ENCODE measurements at places on chromosomes 3 and 15. TPM values are rescaled to one million over a fixed set of nuclear protein-coding genes. Genes with fewer than 3 reads are reported as not detected.

- no peak overlapping the region for H3K4me3 ChIP-seq
- H3K27ac ChIP-seq, result no peak overlapping the region
- H3K27me3 ChIP-seq, result no peaks in the 10 kb centered on the region
- DNase-seq, result no peak
- no peaks in the 10 kb centered on the region for H3K36me3 ChIP-seq
Measured at GRCh38 chr3:188007897-188008296, 146.1 kb upstream of the LPP start.

DNA sequence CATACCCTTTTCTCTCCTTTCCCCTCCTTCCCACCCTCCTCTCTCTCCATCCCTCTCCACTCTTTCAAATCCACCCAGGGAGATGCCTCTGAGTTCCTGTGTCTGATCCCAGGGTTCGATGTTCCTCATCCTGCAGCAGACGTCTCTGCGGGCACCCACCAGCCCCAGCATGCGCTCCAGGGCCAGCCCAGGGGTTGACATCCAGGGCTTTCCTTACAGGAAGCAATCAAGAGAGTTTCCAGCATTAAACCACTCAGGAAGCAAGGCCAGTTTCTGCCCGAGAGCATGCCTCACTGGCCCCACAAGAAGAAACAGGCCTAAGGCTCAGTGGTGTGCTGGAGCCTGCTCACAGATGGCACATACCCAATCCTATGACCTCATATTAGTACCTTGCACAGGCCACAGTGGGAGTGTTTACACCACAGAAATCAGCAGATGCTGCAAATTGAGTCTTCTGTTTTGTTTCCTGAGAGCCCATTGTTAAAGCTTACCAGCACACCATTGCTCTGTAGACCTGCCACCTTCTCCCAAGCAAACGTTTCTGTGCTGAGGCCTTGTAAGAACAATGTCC lies 13.2 kb downstream of the SLC6A1 start:
- H3K27ac ChIP-seq, result no peak overlapping the region
- H3K4me3 ChIP-seq, result no peak overlapping the region
- no peaks in the 10 kb centered on the region for H3K27me3 ChIP-seq
- no peak for DNase-seq

DNA sequence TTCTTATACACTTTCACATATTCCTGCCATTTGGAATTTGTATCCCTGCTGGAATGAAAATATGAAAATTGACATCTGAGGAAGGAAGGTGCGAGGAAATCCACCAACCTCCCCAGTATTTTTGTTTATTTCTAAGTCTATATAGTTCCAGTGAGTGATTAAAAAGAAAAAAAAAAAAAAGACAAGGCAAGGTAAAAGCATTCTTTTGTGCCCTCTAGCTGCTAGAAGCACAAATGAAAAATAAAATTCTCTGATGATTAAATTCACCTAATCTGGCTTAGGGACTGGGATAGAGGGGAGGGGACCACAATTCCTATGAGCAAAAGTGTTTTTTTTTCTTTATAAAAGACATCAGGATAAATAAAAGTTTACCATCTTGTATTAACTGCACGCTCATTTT lies 370.9 kb downstream of the NR2F2 start:
- no peaks in the 10 kb centered on the region for H3K4me1 ChIP-seq
- no peak overlapping the region for H3K27ac ChIP-seq

DNA sequence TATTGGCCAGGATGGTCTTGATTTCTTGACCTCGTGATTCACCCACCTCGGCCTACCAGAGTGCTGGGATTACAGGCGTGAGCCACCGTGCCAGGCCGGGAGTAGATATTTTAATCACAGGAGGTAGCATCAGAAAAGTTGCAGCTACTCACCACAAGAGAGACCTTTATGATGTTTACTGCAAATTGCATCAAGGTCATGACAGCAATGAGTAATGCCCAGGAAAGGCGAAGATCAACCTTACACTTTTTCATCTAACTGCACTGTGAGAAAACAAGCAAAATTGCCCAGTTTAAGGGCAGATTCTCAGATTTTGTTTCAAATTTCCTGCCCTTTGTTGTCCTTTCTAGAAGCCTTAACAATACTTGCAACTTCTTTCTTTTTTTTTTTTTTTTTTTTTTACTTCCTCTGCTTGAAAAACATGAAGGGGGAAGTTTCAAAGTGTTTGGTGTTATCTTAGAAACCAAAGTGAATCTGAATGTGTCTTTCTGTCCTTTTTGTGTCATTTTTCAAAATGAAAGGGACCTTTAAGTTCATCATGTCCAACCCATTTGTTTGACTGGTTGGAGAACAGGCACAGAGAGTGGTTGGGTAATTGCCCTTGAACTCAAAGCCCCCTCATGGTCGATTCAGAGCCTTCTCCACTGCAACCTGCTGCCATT lies 25.0 kb downstream of the TGFBR2 start:
- DNase-seq, result peak; percentile 81
- peaks cover 98% of the 10 kb centered on the region for H3K4me1 ChIP-seq
- peaks cover 72% of the 10 kb centered on the region for H3K36me3 ChIP-seq
- peak overlapping the region; percentile 97 for H3K27ac ChIP-seq

DNA sequence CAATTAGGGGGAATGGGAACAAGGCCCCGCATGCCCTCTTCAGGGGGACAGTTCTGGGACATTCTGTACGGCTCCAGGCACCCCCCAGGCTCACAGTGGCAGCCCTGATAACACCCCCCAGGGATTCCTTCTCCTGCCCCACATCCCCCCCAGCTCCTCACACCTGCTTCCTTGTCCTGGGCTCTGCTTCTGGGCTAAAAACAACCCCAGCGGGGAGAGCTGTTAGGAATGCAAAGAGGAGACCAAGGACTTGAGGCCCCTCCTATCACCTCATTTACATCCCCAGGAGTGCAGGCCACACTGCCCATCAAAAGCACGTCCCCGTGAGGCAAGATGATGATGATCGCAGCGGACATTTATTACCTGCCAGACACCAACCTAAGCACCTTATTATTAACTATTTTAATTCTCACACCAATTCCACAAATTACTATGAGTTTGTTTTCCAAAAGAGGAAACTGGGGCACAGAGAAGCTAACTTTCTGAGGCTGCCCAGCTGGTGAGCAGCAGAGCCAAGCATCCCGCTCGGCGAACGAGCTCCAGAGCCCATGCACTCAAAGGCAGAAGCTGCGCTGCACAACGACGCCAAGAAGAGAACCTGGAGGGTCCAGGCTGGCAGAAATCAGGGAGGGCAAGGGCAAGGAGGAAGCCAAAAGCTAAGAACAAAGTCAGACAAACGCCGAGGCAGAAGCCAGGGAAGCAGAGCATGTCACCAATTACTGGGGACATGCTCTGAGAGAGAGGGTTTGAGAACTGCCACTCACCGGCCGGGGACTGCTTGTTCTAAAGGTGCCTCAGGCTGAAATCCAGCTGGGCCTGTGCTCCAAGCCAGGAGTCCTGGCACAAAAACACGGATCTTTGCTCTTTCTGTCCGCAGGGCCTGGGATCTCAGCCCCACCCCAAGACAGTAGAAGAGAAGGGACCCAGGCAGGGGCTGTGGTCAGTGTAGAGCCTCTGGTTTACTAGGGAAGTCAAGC lies 76.2 kb upstream of the NSMCE3 start:
- H3K36me3 ChIP-seq, result no peaks in the 10 kb centered on the region
- H3K4me3 ChIP-seq, result no peak overlapping the region
- H3K27ac ChIP-seq, result no peak overlapping the region
- peaks cover 5% of the 10 kb centered on the region for H3K27me3 ChIP-seq
- H3K4me1 ChIP-seq, result no peaks in the 10 kb centered on the region

GRCh38 chr3:33315826-33316225 lies 38.6 kb downstream of the FBXL2 start:
- no peak for DNase-seq
- no peak overlapping the region for H3K27ac ChIP-seq
- H3K4me3 ChIP-seq, result no peak overlapping the region
- H3K36me3 ChIP-seq, result peaks cover 4% of the 10 kb centered on the region

GRCh38 chr3:56459104-56459496 lies 9.2 kb downstream of the ERC2 start:
- no peak for DNase-seq
- H3K4me3 ChIP-seq, result no peak overlapping the region
- H3K4me1 ChIP-seq, result no peaks in the 10 kb centered on the region

DNA sequence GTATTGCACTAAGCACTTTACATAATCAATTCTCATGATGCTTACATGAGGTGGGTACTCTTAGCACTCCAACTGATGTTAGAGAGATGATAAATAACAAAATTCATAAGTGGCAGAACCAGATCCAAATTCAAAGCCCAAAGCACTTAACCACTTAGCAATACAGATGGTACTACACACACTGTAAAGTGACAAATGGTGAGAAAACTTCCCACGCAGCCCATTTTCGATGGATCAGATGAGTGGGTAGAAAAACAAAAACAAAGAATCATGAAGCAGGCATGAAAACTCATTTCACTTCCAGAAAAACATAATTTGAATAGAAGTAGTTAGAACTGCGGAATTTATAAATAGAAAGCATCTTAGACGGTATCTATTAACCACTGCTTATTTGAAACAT lies 66.2 kb downstream of the FRMD4B start:
- no peak overlapping the region for H3K27ac ChIP-seq
- no peaks in the 10 kb centered on the region for H3K36me3 ChIP-seq
- DNase-seq, result no peak

DNA sequence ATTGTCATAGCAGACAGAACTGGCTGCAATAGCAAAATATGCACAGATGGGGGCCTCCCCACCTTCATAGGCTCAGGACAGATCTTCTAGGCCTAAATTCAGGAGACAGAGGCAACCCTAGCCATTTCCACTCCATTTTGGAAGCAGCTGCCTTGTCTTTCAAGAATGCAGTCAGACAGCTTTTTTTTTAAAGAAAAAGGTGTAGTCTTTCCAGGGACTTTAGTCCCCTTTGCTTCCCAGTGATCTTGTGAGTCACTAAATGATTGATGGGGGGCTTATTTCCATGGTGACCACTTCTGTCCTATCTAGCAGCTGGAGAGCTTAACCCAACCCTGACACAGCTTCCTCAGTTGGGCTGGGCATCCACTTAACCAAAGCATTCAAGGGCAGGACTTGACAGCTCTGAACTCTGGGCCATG lies 165.9 kb downstream of the TPRG1 start:
- H3K4me3 ChIP-seq, result no peak overlapping the region
- peaks cover 5% of the 10 kb centered on the region for H3K36me3 ChIP-seq
- H3K27ac ChIP-seq, result no peak overlapping the region
- H3K4me1 ChIP-seq, result peaks cover 22% of the 10 kb centered on the region
- H3K27me3 ChIP-seq, result no peaks in the 10 kb centered on the region

DNA sequence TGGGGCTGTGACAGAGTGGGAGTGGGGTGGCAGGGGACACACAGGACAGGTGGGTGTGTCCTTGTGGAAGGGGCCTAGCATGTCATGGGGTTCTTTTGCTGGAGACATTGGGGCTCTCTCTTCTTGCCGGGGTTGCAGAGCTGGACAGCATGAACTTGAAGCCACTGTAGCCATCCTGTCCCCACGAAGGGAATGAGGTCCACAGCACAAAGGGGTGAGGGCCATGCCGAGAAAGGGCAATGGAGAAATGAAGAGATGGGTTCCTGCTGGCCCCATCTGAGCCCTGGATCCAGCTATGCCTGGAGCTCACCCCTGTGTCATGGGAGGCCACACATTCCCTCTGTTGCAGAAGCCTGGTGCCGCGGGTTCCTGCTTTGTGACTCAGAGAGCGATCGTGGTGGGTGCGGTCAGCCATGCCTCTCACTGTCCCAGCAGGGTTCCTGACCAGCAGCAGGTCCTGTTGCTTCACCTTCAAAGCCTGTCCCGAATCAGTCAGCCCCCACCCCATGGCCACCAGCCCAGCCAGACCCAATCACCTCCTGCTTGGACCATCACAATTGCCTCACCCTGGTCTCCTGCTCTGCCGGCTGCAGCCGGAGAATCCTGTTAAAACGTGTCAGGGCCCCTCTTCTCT lies 50.0 kb downstream of the DNAJB8 start:
- H3K27me3 ChIP-seq, result no peaks in the 10 kb centered on the region
- no peak overlapping the region for H3K27ac ChIP-seq
- H3K36me3 ChIP-seq, result no peaks in the 10 kb centered on the region
- no peaks in the 10 kb centered on the region for H3K4me1 ChIP-seq
- no peak overlapping the region for H3K4me3 ChIP-seq
- DNase-seq, result no peak

Gene KCNAB1
- not detected for total RNA-seq

Gene CSPG4
- total RNA-seq, result not detected

Measured in activated CD4-positive, alpha-beta T cell treated with anti-CD3 and anti-CD28 coated beads for 36 hours (primary cell).